ENCODE measurements at places on chromosomes 7 and 10. TPM values are rescaled to one million over a fixed set of nuclear protein-coding genes. Genes with fewer than 3 reads are reported as not detected.

Gene ZPBP
- not detected for total RNA-seq

Gene OR2F1
- total RNA-seq = not detected

Gene ENO4
- 0.43 TPM for total RNA-seq

Gene RSBN1L
- 19.9 TPM for total RNA-seq

Gene BBS9
- total RNA-seq = 26.1 TPM

Gene CALHM1
- total RNA-seq = not detected

Gene GRID2IP
- not detected for total RNA-seq
